ENCODE measurements at places on chromosomes 16 and 17. TPM values are rescaled to one million over a fixed set of nuclear protein-coding genes. Genes with fewer than 3 reads are reported as not detected.

DNA sequence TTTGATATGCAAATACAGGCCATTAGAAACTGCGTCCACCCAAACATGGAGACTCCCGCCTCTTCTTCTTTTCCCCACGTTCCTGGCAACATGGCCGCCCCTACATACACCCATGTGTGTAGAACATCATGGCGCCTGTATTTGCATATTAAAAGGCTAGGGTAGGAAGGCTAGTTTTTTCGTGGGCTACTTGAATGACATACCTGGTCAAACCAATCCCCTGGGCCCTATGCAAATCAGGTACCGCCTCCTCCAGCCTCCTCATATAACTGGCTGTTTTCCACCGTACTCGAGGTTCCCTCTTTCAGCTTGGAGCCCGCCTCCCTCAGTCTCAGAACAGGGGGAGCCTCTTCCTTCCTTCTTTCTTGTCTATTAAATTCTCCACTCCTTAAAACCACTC, 840 bp upstream of the CD300LB start:
- no peak for DNase-seq

- no peak for DNase-seq
These were observed 536 bp downstream of the SLC38A10 start for GRCh38 chr17:81294512-81295030.

DNA sequence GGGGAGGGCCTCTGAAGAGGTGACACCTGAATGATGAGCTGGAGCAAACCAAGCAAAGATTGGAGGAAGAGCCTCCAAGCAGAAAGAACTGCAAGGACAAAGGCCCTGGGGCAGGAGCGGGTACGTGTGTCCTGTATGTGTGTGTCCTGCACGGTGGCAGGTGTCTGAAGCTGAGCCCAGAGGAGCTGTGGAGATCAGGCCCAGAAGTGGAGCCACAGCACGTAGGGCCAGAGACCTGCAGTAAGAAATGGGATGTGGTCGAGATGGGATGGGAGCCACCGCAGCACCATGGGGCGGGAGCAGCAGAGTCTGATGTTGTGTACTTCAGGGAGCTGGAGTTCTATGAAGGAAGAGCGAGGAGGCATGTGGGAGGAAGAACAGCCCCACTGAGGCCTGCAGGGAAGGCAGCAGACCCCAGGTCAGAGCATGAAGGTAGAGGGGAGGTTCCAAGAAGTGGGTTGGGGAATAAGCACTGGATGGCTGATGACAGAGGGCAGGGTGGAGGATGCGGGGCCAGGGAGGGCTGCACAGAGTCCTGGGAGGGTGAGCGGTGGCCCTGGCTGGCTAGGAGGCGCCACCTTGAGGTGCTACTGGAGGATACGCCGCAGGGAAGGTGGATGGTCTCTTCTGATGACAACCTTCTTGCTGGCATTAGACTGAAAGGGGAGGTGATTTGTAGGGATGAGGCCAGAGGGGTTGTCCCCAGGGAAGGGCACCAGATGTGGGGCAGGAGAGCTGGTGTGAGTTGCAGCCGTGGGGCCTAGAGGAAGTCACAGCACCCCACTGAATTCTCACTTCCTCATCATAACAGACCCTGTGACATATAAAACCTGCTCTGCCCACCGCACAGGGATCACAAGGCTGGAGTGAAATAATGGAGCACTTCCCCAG, 10.6 kb upstream of the CETP start:
- DNase-seq = peak; percentile 55

DNA sequence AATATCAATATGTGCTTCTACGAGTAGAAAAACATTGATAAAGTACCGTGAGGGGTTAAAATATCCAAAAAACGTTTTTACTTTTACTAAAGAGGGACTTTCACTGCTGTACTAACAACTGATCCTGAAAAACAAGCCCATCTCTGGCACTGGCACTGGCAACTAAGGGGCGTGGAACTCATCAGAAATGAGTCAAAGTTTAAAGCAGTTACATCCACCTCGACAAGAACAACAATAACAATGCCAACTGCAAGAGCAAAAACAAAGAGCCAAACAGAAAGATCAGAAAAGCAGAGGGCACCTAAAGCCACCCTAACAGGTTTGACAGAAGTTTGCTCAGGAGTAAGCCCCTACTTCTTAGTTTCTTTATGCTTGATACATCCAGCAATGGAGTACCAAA, 13.1 kb downstream of the MBTPS1 start:
- no peak for DNase-seq

GRCh38 chr16:70725024-70725911, 39.4 kb upstream of the MTSS2 start:
- DNase-seq = no peak

DNA sequence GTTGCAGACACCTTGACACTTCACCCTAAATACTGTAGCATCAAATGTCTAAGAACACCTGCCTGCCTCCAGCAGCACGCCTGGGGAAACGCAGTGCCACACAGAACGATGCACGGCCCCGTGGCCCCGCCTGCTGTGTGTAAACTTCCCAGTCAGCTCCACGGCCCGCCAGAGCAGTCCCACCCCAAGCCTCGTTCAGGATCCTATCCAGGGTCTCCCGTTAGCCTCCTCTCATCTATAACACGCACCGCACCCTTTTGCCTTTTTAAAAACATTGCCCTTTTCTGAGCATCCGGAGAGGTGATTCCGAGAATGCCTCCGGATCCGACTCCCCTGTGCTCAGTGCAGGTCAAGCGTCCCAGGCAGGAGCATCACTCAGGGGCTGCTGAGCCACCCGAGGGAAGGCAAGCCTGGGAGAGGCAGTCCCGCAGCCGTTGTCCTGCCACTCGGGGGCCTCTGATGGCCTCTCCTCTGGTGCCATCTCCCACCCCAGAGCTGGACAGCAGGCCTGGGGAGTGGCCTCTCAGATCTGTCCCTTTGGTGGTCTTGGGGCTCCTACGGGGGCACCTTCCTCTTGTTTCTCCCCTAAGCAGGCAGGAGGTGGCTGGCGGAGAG, 37.9 kb upstream of the SLC38A10 start:
- no peak for DNase-seq

- DNase-seq = no peak
These were observed 1.2 kb upstream of the MT2A start for GRCh38 chr16:56607109-56607618.

DNA sequence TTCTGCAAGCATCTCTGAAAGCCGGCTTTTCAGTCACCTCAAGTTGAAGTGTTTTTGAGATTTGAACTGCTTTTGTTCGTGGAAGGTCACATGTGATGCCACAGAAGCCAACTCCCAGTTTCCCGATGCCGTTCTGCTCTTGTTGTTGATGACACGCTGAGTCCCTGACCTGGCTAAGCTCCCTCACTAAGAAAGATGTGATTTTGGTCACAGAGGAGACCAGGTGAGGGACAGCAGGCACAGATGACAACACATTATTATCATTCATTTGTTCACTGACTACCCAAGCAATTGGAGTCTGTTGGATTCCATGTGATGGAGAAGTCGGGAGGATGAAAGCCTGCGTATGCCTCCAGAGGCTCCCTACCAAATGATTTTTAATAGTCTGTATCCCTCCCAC, 822.4 kb upstream of the RBFOX1 start:
- DNase-seq = no peak

DNA sequence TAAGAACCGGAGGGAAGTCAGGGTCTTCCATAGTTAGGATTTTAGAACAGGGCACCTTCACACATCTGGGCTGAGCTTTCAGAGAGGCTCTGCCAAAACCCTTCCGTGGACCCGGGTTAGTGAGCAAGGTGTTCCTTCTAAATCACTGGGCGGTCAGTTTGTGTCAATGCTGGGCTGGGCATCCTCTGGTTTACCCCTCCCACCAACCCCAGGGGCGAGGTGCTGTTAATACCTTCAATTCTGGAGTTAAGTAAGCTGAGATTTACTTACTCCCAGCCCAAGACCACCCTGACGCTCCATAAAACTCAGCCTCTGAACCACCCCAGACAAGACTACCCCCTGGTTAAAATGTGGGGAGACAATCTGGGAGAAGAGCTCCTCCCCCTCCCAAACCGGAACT, 1.0 kb downstream of the TMEM92 start:
- no peak for DNase-seq

DNA sequence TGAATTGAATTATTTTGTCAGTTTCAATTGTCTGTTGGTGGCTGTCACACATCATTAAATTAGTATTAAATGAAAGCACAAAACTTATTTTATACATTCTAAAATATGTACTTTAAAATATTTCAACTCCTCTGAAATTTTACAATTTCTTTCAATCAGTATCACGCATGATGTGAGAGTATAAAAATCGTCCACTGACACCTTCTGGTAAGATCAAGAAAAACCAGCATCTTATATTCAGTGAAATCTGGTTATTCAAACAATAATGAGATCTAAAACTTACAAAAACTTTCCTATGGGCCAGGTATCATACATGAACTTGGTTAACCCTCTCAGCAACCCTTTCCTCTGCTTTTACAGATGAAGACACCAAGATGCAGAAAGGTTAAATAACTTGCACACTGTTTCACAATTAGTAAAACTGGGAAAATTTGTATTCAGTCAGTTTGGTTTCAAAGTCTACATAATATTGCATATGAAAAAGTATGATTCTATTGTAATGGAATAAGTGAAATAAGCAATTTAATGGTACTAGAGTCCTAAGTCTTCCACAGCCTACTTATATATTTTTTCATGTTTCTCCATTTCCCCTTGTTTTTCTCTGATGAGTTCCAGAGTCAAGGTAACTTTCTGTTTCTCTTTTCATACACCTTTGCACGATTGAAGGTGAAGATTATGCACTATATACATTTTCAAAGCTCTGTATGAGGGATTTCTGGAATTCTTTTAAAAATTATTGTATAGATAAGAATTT, 58.7 kb downstream of the EFCAB5 start:
- DNase-seq = no peak

- DNase-seq = no peak
These were observed 55.1 kb downstream of the KSR1 start for GRCh38 chr17:27511168-27511883.

DNA sequence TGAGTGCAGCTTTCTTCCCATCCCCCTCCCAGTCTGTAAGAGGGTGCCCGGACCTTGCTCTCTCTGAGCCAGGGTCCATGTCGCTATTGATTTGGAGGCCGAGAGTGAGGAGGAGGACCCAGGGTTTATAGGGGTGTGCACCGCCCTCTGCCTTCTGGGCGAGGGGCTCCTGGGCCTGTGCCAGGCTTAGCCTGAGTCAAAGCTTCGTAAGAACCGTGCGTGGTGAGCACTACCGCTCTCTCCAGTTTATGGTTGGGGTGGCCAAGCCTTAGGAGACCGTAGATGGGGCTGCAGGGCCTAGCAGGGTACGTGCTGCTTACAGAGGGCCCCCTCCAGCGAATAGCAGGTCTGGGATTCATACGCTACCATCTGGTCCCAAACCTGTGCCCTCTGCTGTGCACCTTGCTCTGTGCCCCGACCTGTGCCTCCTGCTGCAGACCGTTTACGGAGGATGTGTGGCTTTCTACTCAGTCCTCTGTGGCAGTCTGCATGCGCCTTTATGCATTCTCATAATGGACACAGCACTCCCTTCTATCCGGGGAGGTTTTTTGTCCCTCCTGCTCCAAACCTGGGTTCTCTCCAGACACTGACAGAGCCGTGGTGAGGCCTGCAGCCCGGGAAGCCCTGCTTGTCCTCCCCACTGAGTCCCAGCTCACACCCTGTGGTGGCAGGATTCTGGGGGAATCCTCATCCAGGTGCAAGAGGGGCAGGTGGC, 54.7 kb downstream of the PGS1 start:
- DNase-seq = no peak

DNA sequence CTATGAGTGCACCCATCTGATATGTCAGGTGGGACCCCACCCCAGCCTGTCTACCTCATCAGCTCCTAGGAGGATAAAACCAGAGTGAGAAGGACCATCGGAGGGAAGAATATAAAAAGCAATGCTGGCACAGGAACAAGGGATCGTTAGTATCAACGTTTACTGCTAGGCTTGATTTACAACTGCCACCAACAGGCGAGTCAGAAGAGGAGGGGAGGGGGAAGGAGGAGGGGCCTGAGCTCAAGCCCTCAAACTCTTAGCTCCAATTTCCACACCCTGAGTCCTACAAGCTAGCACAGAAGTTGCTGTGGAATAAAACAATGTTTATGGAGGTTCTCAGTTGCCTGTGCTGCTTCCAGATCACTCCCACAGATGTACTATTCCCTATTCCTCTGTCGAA, 234.5 kb downstream of the C16orf78 start:
- DNase-seq = no peak

DNA sequence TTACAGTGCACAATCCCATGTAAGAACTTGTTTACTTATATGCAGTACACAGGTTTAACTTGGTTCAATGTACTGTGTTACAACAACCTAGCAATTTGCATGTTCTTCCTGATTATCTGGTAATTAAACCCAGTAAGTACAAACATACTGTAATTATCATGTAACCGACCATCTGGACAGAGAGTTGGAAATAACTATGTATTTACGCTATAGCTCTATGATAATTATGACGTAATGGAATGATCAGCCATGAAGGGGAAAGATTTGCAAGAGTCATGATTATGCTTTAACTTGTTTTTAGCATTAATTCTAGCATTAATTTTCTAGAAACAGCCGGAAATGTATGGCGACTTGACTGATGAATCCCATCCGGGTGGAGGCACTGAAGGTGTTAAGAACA, 74.8 kb upstream of the SALL1 start:
- DNase-seq = no peak

DNA sequence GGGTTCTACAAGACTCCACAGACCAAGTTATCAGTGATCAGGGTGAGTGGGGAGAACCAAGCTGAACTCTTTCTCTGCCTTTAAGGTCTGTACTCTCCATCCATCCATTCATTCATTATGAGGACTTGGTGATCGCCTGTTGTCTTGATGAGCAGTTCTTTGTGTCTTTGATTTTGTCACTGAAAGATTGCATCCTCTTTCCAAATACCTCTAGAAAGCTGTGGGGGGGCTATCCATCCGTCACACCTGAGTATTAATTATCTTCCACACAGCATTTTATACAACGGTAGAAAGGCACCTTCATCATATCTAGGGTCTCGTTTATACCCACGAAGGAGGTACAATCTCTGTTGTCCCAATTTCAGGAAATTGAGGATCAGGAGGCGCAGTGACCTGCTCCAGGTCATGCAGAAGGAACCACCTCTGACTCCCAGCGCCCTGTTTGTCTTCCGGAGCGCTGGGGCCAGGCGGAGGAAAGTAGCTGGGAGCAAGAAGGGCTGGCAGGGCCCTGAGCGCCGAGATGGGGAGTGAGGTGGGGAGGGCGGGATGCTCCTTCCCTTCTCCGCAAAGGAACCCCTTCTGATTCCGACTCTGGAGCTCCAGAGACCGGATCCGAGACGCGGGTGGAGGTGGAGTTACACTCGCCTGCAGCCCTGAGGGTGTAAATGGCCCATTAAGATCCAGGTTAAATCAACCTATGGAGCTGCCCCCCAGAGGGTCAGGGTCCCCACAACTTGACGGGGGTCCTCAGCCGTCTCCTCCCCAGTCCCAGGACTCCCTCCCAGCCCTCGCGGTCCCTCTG, 605 bp upstream of the ABAT start:
- DNase-seq = no peak

- DNase-seq = no peak
These were observed 66.1 kb downstream of the TANC2 start for GRCh38 chr17:63032142-63032541.

NPIPA5 gene
- polyA plus RNA-seq = 0.54 TPM

TP53TG3E gene
- not detected for polyA plus RNA-seq

RDM1 gene
- polyA plus RNA-seq = 0.39 TPM

SMPD3 gene
- polyA plus RNA-seq = 1.8 TPM

MYH2 gene
- not detected for polyA plus RNA-seq

KRTAP16-1 gene
- 0.19 TPM for polyA plus RNA-seq

TP53TG3B gene
- polyA plus RNA-seq = not detected

All from naive thymus-derived CD4-positive, alpha-beta T cell (primary cell).